Heart right ventricle (tissue), 16 donors: ENCODE measurements at places on chromosomes 1 and 21. TPM values are rescaled to one million over a fixed set of nuclear protein-coding genes. Genes with fewer than 3 reads are reported as not detected.

Gene CAMSAP2
- 7.0 TPM for polyA plus RNA-seq

Gene S100A9
- 111 TPM for polyA plus RNA-seq

Gene TMEM240
- polyA plus RNA-seq, result 12.1 TPM

Gene SHISAL2A
- polyA plus RNA-seq, result 0.22 TPM
